ENCODE measurements at places on chromosomes 5 and 9.

DNA sequence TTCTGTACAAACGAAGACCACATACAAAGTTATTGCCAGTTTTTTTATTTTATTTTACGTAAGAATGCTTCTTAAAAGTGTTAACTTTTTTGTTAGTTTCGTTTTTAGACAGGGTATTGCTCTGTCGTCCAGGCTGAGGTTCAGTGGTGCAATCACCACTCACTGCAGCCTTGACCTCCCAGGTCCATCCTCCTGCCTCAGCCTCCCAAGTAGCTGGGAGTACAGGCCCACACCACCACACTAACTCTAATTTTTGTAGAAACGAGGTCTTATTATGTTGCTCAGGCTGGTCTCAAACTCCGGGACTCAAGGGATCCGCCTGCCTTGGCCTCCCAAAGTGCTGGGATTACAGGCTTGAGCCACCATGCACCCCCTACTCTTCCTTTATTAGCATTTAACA, 2.3 kb upstream of the DNAJA1 start:
- DNase-seq, result no peak

GRCh38 chr9:14935964-14936363, 25.7 kb upstream of the FREM1 start:
- no peak for DNase-seq

DNA sequence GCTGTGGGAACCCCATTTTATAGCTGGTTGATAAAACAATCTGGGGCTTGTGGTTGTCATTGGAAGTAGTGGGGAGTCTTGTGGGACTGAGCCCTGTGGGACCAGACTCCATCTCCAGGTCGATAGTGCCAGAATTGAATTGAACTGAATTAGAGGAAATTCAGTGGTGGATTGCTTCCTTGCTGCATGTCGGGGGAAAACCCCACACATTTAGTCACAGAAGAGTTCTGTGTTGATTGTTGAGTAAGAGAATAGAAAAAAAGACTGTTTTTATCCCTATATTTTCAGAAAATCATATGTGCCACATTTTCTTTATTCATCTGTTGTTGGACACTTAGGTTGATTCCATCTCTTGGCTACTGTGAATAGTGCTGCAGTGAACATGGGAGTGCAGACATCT, 209.7 kb downstream of the ARHGEF28 start:
- DNase-seq, result no peak

DNA sequence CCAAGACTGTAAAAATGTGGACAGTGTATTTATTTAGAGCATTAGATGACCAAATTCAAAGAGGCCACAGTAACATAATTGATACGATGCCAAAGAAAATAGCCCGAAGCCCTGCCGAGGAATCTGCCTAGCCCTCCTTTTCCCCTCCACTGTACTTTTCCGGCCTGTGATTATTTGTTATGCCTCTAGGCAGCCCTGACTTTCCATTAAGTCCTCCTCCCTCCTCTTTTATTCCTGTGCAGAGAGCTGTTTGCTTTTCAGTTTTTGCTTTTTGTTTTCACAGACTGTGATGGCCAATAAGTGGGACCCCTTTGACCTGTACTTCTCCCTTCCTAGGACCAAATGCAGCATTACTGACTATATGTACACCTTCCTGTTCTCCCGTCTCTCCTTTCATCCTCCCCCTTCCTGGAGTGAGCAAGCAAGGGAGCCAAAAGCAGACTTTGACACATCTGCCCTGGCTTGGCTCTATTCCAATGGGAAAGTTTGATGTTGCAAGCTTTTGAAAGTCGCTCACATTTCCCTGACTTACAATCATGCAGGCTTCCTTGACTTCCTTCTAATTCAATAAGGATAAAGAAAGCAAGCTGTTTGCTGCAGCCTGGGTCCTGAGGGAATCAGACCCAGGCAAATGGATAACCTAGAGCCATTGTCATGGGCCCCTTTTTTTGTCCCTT, 76.1 kb downstream of the NREP start:
- DNase-seq, result no peak

DNA sequence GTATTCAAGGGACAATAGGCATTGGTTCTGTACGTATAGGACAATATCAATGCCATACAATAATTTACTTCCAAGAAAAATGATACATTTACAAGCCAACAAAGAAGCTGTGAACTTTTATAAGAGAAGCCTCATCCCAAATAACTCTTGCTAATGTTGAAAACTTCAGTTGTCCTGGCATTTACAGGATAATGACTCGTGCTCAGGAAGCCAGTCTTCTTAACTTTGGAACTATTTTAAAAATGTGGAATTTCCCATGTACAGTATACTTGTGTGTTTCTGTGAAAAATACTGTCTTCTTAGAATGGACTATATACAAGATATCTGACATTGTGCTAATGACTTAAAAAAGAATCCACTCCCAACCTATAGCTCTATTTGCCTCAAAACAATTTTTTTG, 1479.3 kb upstream of the CDH9 start:
- DNase-seq, result no peak

DNA sequence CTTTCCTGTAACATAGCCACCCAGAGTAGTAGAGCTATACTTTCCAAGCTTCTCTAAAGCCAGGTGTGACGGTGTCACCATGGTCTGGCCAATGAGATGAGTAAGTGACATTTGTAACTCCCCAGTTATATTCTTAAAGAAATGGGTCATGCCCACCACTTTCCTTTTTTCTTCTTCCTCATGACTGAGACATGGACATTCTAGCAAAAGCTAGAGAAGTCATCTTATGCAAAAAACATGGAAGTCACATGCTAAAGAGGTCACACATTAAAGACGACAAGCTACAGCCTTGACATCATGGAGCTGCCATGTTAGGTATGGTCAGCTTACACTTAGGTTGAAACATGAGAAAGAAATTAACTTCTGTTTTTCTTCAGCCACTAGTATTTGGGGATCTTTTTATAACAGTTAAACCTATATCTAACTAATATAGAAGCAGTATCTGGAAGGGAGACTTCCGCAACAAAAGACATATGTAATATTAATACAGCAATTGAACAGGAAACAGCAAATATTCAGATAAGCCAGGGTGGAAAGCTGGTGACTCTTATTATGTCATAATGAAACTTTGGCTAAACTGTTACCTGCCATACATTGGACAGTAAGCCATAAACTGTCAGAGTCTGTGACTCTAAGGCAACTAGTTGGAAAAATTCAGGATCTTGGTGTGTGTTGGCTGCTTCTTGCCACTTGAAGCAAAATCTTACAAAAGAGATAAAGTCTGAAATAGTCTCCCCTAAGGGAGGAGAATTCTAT, 54.7 kb upstream of the SNX2 start:
- no peak for DNase-seq

- no peak for DNase-seq
These were observed 67.9 kb downstream of the SECISBP2 start for GRCh38 chr9:89386206-89386605.

DNA sequence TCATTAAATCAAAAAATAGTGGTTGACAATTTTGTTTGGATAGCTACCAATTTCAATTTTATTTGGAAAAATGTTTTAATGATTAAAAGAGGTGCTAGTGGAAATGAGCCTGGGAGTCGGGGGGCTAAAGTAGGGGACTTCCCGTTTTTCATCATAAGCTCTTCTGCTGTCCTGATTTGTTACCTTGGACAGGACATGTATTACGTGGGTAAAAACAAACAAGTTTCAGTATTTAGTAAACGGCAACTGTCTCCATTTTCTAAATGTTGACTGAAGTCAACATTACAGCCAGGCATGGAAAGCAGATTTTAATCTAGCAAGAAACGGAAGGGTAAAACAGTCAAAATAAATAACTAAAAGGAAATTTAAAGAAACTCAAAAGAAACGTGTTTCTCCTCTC, 212.3 kb upstream of the GRAMD2B start:
- DNase-seq, result no peak

DNA sequence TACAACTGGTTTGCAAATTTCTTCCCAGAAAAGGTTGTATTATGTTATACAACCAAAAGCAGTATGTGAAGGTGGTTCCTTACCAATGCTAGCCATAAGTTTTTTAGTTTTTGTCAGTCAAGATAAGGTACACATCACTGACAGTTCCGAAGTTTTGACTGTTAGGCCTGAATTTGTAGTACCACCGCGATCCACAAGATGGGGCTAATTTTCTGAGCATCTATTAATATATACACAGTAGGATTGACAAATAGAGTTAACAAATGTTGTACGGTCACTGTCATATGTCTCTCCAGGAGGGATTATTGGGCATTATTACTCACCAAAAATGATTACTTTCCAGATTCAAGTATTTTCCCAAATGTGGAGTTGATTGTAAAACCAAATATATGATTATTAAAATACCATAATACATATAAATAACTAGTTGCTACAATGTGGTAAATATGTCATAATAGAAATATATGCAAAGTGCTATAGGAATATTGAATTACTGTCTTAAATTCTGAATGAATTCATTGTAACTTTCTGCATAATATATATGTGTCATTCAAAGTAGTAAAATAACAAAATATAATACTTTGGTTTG, 28.4 kb upstream of the LRRC19 start:
- peak; percentile 36 for DNase-seq

DNA sequence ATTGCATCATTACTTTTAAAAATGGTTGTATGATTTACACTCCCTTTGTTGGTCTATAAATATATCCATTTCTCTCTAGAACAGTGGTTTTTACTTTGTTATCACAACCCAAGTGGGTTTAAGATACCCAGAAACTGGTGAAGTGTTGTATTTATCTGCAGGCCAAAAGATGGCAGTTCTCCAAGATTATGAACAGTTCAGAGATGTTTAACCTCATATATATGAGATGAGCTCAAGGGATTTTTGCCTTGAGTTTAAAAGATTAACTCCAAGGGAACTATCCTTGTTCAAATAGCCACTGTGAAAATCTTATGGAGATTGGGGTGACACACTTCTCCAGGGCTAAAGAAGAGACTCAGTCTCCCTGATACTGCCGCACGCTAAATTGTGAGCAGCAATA, 572.6 kb downstream of the TLE4 start:
- DNase-seq, result no peak

DNA sequence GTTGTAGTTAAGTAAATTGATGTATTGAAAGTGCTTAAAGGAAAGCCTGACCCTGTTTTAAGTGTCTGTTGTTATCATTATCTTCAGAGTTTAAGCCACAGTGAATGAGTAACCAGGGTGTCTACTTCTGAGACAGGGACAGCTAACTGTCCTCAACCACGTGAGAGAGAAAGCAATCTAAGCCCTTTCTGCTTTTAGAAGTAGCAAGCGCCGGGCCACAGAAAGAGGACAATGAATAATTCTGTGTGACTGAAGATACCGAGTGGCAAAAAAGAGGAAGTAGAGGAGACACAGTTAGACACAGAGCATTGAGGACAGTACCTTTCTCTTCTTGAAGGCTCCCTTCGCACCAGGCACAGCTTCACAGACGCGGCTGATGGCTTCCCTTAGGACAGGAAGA, 86.3 kb downstream of the S1PR3 start:
- DNase-seq, result no peak

DNA sequence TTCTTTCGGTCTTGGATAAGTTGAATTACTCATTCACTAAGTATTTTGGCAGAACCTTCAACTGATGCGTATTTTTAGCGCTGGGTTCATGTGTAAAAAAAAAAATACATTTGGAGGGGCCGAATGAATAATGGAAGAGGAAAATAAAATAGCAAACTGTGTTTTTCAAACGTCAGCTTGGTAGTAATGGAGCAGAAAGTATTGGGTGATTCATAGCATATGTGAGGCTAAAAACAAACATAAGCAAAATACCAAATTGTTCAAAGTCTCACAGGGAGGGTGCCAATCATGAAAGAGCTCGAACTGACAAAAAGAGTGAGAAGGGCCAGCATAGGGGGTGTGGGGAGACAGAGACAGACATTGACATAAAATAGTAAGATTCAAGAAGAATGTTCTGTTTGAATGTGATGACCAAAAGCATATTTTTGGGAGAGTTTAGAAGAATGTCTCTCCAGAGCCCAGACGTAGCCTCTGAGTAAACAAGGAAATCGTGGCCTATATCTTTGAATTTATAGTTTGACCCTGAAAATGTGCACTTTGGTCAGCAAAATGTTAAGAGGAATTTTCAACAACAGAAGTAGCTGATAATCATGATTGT, 174.9 kb upstream of the HMHB1 start:
- DNase-seq, result no peak

GRCh38 chr9:104805441-104805840, 41.5 kb downstream of the NIPSNAP3B start:
- DNase-seq, result no peak

DNA sequence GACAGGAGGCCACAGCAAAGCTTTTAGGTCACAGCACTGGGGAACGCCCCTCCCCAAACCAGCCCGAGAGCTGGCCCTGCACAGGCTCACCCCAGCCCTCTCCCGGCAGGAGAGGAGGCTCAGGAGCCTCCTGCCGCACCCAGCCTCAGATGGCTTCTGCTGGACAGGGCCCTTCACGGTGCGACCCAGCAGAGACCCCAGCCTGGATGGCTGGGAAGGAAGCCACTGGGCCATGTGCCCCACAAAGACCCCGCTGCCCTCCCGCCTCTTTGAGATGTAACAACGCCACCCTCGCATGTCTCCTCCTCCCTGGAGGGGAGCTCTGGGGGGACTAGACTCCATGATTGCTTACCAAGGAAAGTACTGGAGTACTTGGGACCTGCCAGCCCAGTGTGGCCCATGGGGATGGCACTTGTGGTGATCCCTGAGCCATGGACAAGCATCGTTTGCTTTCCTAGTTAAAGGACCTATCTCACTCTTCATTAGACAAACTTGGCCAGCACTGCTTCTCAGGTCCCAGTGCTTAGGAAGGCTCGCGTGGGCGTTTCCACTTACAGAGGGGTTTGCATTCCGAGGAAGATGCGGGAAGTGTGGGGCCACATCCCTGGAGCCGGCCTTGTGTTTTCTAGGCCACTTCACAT, 9.0 kb downstream of the MYMK start:
- no peak for DNase-seq

DNA sequence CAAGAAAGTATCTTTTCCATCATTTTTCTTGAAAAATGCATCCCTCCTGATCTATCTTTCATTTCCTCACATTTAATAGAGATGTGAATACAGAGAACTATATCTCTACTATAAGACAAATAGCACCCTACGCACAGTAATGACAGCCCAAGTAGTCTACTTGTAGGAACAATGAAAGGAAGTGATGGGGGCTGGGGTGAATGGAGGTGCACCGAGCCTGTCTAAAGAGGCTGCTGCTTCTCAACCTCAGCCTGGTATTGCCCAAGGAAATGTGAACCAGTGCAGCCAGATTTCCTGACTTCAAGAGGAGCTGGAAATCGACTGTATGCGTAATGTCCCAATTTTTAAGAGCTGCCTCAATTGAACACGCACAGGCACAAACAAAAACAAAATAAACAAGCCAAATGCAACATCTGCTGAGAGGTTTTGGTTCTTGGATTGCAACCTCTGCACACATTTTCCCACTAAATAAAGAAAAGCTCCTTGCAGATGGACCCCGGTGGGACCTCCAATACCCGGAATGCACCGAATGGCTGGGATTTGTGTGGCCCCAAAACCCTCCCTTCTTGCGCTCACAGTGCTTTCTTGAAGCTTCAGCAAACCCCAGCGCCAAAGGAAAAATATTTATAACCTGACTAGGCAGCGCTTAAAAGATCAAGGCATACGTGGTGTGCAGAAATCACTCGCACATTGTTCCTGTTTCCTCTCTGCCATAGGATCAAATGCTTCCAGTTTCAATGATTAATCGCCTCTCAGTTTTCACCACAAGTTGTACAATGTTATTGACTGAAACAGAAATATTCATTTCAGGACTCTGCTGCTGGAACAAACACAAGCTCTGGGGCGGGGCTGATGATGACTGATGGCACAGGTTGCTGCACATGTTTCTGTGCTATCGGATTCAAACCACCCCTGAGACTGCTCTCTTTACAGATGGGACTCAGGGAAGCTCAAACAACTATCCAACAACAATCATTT, 68.3 kb downstream of the KCNIP1 start:
- DNase-seq, result no peak

All from NCI-H1930 (cell line).